Testis (tissue), 5 donors: ENCODE measurements at places on chromosomes 2 and 18. TPM values are rescaled to one million over a fixed set of nuclear protein-coding genes. Genes with fewer than 3 reads are reported as not detected.

Gene ANKRD62
- 2.8 TPM for polyA plus RNA-seq

DNA sequence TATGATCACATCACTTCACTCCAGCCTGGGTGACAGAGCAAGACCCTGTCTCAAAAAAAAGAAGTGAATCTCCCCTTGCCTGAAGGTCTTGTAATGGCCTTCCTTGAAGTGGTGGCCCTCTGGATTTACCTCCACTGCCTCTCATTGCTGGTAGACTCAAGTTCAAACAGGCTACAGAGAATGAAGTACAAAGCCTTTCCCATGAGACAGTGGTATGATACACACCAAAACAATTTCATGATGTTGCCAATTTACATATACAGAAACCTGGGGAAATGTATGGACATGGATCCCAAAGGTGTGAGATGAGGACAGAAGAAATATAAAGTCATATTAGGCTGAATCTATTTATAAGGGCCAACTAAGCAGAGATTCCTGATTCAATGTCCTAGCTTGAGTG is 4.8 kb upstream of the NOTO start:
- no peaks in the 10 kb centered on the region for H3K27me3 ChIP-seq
- no peak overlapping the region for H3K4me3 ChIP-seq
- H3K36me3 ChIP-seq: no peaks in the 10 kb centered on the region

Gene C2orf15
- 2.1 TPM for polyA plus RNA-seq

DNA sequence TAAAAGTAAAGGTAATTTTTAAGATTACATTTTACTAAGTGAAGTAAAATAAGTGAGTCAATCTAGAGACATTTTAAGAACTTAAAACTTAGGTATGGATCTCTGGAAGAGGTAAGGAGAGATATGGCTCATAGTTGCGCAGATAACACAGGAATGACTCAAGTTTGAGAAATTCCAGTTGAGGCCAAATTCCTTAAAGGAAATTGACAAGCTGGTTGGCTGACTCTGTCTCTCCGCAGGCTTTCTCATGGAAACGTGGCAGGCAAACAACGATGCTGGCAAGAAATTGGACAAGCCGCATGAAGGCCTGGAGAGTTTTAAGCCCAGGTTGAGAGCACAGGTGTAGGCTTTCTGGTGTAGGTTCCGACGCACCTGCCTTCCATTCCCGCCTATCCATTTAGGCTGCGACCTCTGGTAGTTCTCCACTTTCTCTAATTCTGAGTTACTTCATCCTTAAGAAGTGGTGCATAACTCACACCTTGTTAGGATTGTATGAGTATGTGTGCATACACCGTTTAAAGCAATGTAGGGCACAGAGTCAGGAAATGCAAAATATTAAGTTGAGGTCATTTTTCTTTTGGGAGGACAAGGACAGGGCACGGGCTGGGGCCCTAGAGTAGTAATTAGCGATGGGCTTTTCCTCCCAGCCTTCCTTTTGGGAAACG is 589 bp upstream of the DAW1 start:
- no peak for DNase-seq
- no peak overlapping the region for H3K27ac ChIP-seq
- peak overlapping the region; percentile 40 for H3K4me3 ChIP-seq
- H3K36me3 ChIP-seq: no peaks in the 10 kb centered on the region

- no peak for DNase-seq
- H3K27ac ChIP-seq: no peak overlapping the region
- no peaks in the 10 kb centered on the region for H3K27me3 ChIP-seq
- no peaks in the 10 kb centered on the region for H3K36me3 ChIP-seq
These were observed 13.7 kb downstream of the SESTD1 start for GRCh38 chr2:179250848-179251504.
